Right lobe of liver (tissue), 6 donors: ENCODE measurements at places on chromosomes 2 and 18. TPM values are rescaled to one million over a fixed set of nuclear protein-coding genes. Genes with fewer than 3 reads are reported as not detected.

DNA sequence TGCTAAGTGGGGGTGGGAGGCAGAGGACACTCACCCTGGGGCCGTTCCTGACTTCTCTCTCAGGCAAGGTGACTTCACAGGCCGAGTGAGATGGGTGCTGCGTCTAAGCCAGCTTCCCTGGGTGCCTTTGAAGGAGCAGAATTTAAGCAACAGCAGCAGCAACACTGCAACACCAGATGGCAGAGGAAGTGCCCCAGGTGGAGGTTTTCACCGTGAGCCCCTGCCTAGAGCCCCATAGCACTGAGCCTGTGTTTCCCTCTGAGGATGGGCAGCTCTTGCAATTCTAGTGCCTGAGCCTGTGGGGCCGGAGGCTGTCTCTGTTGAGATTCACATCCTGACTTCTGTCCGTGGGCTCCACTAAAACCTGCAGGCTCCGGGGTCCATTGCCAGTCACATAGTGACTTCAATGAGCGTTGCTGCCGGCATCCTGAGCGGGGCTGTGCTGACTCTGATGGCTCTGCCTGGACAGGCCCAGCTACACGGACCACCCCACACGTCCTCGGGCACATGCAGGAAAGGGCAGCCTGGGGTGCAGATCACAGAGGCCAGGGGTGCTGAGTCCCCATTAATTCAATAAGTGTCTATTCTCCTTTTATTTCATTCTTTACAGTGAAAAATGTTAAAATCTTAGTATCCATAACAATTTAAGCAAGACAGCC lies 218.8 kb downstream of the SNTG2 start:
- no peak overlapping the region for H3K27ac ChIP-seq
- no peaks in the 10 kb centered on the region for H3K27me3 ChIP-seq
- H3K4me1 ChIP-seq = no peaks in the 10 kb centered on the region
- DNase-seq = no peak
- H3K36me3 ChIP-seq = no peaks in the 10 kb centered on the region

Gene PAX8
- 0.98 TPM for total RNA-seq

Gene C2orf80
- not detected for total RNA-seq

- no peak overlapping the region for H3K4me3 ChIP-seq
- no peaks in the 10 kb centered on the region for H3K4me1 ChIP-seq
- H3K36me3 ChIP-seq = no peaks in the 10 kb centered on the region
These were observed 110.5 kb upstream of the ZSWIM2 start for GRCh38 chr2:186959486-186959885.

- H3K4me1 ChIP-seq = no peaks in the 10 kb centered on the region
- H3K4me3 ChIP-seq = no peak overlapping the region
- DNase-seq = no peak
- H3K36me3 ChIP-seq = no peaks in the 10 kb centered on the region
- H3K27me3 ChIP-seq = no peaks in the 10 kb centered on the region
- H3K27ac ChIP-seq = no peak overlapping the region
These were observed 30.2 kb downstream of the DIS3L2 start for GRCh38 chr2:231991664-231992063.
